NCI-H2081 (cell line): ENCODE measurements at places on chromosomes 1 and 21.

DNA sequence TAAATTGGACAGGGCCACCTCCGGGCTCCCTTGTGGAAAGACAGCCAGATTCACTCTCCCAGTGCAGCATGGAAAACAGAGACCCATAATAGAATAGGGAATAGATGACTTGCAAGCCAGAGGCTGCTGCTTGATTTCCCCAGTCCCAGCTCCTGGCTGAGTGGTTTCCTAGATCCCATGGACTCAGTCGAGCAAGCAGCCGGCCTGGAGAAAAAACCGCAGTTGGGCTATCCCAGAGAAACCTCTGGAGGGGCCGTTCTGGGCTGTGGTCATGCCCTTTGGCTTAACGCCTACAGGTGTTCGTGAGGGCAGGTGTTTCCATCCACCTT lies 61.7 kb downstream of the ELK4 start:
- DNase-seq = no peak

DNA sequence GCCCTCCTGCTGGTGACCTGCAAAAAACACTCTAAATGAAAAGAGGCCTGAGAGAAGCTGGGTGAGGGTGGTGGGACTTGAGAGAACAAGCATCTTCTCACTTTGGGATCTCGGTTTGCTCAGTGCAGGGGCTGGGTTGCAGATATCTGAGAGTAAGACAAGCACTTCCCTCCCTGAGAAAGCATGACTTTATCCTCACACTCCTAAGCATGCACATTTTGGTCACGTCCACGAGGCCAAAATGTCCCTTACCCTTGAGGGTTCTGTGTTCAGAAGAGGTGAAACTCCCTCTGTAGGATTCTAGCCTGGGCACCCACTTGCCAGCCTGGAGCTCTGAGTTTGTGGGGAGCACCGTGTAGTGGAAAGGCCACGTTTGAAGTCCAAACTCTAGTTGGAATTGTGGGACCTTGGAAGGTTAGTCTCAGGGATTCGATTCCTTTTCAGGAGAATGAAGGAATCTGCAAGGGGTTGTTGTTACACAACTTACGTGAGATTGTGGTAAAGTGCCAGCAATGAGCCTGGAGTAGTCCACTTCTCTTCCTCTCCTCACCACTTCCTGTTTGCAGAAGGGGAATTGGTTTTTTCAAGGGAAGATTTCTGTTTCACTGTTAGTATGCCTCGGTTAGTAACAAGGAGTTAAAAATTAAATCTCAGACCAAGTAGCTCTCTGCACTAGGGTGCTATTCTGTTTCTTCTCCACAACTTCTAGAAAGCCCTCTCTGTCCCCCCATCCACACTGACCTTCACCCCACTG lies 3.0 kb downstream of the FCAMR start:
- no peak for DNase-seq

GRCh38 chr1:90175490-90176167 lies 180.7 kb downstream of the ZNF326 start:
- DNase-seq = no peak

DNA sequence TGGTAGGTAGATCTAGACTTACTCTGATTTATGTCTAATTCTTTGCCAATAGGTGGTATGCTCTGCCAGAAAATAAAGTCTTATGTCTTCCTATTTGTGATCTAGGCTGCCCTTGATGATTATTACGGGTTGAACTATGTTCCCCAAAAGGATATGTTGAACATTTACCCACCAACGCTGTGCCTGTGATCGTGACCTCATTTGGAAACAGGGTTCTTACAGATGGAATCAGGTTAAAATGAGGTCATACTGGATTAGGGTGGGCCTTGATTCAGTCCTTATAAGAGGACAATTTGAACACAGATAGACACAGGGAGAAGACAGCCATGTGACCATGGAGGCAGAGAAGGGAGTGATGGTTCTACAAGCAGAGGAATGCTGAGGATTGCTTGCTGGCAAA lies 95.1 kb upstream of the BCAR3 start:
- DNase-seq = no peak

DNA sequence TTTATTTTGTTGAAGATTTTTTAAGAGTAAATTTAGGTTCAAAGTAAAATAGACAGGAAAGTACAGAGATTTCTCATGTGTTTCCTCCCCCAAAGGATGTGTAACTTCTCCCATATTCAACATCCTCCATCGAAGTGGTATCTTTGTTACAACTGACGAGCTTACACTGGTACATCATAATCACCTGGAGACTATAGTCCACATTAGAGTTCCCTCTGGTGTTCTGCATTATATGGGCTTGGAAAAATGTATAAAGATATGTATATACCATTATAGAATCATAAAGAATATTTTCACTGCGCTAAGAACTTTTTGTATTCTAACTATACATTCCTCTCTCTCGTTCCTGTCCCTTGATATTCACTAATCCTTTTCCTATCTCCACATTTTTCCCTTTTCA lies 203.7 kb downstream of the AMY1C start:
- DNase-seq = no peak

DNA sequence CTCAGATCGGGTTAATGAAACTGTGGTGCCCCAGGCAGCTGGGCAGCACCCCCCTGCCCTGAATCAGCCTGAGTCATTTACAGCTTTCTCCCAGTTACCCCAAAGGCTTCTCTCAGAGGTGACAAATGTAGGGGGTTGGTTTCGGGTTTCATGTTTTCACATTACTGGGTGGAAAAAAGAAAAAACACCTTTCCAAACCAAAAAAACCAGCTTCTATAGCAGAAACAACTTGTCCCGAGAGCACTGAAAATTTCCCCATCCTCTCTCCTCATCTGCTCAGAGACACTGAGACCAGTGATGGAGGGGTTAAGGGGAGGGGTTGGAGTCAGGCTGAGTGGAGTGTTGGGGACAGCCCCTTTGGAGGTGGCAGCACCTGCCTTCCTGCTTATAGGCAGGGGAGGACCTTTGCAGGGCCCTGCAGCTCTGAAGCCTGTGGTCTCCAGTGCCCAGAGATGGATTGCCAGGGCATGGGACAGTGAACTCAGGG lies 15.6 kb downstream of the UTP11 start:
- no peak for DNase-seq

- DNase-seq = no peak
These were observed 230.0 kb downstream of the COP1 start for GRCh38 chr1:175976865-175977642.

DNA sequence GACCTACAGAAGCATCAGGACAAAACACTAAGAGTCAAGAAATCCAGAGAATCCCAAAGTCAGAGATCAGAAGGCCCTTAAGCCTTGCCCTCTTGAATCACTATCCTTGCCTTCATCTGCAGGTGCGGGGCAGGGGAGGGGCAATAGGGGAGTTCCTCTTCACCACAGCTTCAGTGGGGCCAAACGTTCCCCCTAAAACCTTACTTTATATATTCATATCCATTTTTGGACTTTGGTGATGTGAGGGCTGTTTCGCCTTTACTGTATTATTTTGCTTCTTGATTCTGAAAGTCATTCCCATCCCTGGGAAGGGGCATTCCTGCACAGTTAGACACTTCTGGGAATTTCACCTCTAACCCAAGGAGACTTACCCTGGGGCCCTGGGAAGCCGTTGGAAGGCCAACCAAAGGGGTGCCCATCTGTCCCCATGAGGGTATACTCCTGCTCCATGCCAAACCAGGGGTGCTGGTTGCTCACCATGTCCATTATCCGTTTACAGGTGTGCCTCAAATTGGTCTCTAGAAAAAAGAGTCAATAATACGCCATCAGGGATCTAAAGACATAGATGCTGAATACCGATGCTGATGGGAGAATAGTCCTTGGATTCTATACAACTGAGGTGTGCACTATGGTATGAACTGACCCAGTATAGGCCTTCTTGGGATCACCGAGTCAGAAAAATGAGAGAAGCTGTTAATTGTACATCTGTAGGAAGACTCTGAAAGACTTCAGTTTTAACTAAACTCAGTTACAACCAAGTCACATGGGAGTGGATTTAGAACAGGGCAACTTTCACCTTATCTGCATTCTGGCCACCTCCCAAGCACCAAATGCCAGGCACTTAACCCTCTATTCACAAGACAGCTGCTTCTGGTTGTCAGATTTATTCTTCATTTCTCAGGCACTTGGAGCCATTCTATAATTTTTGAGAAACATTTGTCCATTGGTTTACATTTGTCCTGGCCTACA lies 5.4 kb downstream of the GLUL start:
- no peak for DNase-seq

- DNase-seq = no peak
These were observed 1.2 kb downstream of the VAV3 start for GRCh38 chr1:107963601-107964335.

- DNase-seq = no peak
These were observed 304.3 kb downstream of the LTN1 start for GRCh38 chr21:28688381-28688780.

GRCh38 chr1:54995013-54995760 lies 3.5 kb upstream of the BSND start:
- DNase-seq = no peak

- no peak for DNase-seq
These were observed 5.9 kb downstream of the SELENON start for GRCh38 chr1:25805863-25806225.

DNA sequence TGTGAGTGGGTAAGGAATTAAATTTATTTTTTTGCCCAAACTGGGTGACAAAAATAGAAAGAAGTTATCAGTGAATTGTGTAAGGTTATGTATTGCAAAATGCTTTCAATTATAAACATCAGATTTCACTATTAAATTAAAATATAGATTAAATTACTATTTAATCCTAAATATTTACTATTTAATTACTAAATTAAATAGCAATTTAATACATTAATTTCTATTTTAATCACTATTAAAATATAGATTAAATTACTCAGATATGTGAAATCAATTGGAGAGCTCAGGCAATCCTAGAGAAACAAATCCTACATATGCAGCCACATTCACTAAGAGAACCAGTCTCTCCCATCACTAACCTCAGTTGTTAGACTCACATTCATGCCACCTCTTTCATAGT lies 2075.8 kb downstream of the MRPL39 start:
- DNase-seq = no peak

GRCh38 chr1:76023669-76024435 lies 50.7 kb upstream of the ST6GALNAC3 start:
- no peak for DNase-seq

DNA sequence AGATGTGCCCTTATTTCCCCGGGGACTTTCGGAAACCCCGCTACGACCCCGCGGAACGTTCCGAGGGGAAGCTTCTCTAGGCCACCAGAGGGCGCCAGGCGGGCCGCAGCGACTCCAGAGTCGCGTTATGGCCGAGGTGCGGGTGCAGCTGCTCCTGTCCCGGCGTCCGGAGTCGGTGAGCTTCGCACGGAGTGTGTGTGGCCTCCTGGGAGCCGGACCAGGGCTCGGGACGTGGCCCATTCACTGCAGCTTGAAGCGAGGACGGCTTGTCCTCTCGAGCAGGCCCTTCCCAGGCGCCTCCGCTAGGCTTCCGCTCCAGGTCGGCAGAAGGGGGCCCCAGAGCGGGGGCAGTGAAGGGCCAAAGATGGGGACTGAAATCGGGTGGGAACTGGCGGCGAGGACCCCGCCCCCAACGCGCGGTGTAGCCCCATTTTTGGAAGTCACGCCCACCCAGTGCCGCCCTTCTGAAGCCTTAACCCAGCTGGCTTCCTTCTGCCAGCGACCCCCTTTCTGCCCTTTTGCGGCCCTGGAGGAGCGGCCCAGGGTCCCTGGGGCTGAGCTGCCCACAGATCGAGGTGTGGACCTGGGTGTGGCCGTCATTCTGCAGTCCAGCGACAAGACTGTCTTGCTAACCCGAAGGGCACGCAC lies at the start of gene NUDT17:
NUDT17 (plus strand) TSS at position 117 of the 648 bp plus-strand sequence; CDS start at position 128, 11 bp downstream.
- peak; percentile 86 for DNase-seq

DNA sequence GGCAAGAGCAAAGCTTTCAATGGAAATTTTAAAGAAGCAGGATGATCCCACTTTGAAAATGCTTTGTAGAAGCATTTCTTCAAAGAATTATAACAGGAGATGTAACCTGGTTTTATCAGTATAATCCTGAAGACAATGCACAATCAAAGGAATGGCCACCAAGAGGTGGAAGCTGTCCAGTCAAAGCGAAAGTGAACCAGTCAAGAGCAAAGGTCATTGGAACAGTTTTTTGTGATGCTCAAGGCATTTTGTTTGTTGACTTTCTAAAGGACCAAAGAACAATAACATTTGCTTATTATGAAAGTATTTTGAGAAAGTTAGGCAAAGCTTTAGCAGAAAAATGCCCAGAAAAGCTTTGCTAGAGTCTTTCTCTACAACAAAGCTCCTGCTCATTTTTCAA lies 5.5 kb upstream of the CD84 start:
- DNase-seq = no peak

- DNase-seq = no peak
These were observed 24.1 kb upstream of the A3GALT2 start for GRCh38 chr1:33344896-33345560.

GRCh38 chr1:50735443-50735842 lies 224.6 kb downstream of the FAF1 start:
- peak; percentile 37 for DNase-seq

DNA sequence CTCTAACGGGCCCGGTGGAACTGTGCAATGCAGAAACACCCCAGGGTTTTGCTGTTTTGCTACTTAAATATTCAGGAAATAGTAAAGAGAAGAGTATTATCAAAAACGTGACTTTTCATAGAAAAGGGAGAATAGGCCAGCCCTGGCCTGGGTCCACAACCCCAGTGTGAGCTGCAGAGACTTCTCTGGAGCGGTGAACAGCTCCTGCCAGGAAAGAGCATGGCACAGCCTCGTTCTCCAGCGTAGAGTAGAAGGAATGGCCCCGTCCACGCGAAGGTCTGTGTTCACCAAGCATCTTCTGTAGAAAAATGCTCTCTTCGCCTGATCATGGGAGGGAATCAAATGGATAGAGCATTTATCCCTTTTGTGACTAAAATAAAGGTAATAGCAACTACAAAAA lies 51.4 kb downstream of the PDE9A start:
- no peak for DNase-seq

- no peak for DNase-seq
These were observed 50.9 kb downstream of the MDM4 start for GRCh38 chr1:204567071-204567470.

GRCh38 chr1:13916530-13916929 lies 216.5 kb downstream of the PRDM2 start:
- DNase-seq = no peak

DNA sequence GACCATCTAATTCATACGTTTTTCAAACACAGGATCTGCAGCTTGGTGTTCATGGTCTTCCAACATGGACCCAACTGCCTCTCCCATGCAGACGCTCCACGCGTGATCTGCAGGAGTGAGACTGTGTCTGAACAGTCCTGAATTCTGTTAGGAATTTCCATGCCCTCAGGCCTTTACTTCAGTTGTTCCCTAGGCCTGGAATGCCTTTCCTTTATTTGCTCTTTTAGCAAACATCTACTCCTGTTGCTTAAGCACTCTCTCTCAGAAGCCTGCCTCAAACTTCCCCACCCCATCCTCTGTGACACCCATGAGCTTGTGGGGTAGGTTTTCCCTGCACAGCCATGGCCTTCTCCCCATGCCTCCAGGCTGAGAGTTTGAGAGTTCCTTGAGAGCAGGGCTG lies 73.7 kb downstream of the DMRTB1 start:
- no peak for DNase-seq

- DNase-seq = peak; percentile 78
These were observed 15.1 kb downstream of the KIAA1614 start for GRCh38 chr1:180927841-180928240.

- DNase-seq = no peak
These were observed 8.5 kb downstream of the SCYL3 start for GRCh38 chr1:169885207-169885606.
